ENCODE measurements at places on chromosomes 7 and 10.

- no peak for DNase-seq
These were observed 191.9 kb downstream of the RPS24 start for GRCh38 chr10:78225594-78225993.

GRCh38 chr10:69925111-69925510 is 123.4 kb downstream of the COL13A1 start:
- no peak for DNase-seq

- peak; percentile 46 for DNase-seq
These were observed 87.4 kb downstream of the ELAPOR2 start for GRCh38 chr7:86972072-86972471.

GRCh38 chr7:142511374-142511773 is 237.9 kb upstream of the PRSS1 start:
- DNase-seq: no peak

GRCh38 chr10:14477408-14477710 is 146.6 kb upstream of the FRMD4A start:
- no peak for DNase-seq

DNA sequence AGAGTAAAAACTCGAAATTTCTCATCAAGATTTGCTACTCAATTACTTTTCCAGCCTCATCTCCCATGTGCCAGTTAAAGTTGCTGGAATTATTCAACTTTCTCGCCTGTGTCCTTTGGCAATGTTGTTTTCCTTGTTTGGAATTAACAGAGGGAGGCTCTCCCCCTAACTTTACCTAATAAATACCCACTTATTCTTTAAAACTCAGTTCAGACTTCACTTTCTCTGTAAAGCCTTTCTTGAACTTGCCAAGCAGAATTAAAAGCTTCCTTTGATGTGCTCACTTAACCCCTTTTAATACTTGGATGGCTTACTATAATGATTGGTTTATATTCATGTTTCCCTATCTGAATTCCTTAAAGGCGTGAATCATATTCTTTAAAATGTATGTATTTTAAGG is 104.1 kb downstream of the MKLN1 start:
- no peak for DNase-seq

GRCh38 chr10:76114581-76115001 is 683.2 kb downstream of the LRMDA start:
- no peak for DNase-seq

GRCh38 chr7:149564340-149565095 is 66.9 kb upstream of the ZNF746 start:
- no peak for DNase-seq

DNA sequence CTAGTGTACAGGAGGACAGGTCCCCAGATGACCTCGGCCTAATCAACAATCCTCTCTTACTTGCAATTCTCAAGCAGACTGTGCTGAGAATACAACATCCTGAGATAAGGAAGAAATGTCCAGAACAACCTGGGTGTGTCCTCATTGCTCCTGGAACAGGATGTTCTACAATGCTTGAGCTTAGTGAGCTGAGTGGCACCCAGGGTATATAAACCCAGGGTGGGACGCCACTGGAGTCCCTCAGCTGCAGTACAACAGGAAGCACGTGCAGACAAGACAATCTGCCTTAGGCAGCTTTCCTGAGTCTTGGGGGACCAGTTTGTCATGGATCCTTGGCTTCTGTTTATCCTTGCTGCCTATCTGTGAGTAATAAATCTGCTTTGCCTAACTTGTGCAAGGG is 27.7 kb upstream of the SLC25A13 start:
- no peak for DNase-seq

- DNase-seq: no peak
These were observed 225.1 kb downstream of the TFEC start for GRCh38 chr7:115805458-115805857.

- no peak for DNase-seq
These were observed 172.3 kb upstream of the ADO start for GRCh38 chr10:62632071-62632809.

GRCh38 chr10:15245530-15245929 is 77.0 kb upstream of the NMT2 start:
- peak; percentile 48 for DNase-seq

- no peak for DNase-seq
These were observed 171.1 kb downstream of the ADRA2A start for GRCh38 chr10:111247781-111248389.

DNA sequence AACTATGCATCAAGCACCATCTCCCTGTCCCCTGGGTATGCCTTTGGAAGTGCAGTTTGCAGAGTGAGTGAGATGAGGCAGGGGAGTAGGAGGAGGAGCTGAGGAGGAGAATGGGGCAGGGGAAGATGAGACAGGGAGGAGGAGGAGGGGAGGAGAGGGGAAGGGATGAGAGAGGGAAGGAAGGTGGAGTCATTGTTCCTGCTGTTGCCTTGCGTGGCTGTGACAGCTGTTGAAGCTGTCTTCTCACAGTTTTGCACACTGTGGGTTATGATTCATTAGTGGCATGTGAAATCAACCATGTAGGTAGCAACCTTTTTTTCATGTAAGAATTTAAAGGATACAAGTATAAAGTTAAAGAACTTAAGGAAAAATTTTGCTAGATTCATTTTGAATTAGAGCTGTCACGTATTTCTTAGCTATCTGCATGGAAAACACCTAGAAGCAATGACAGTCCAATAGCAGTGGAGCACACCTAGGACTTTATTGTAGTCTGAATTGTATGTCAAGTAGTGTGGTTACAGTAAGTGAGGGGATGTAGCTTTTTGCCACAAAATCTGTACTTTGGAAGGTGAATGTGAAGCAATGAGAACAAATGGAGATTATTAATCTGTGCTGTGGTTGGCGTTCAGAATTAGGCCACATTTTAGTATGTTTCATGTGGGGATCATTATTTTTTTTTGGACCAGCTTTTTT is 21.7 kb downstream of the CCM2 start:
- DNase-seq: peak; percentile 2

DNA sequence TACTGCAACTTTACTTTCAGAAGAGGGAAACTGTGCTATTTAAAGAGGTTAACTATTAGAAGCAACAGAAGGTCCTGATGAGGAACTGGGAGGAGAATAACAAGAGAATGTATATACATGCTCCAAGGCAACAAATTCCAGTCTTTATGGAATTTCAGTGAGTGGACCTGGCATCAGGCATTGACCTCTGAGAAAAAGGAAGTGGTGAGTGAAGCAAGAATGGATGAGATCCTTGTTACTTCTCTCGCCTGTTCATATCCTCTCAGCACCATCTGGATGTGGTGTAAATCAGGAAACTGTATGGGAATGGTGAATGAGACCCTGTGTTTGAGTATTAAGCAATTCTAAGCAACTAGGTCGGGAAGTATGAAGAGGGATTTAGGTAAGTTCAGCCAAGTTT is 30.3 kb upstream of the KBTBD2 start:
- no peak for DNase-seq

- no peak for DNase-seq
These were observed 12.6 kb downstream of the YKT6 start for GRCh38 chr7:44213206-44213876.

- DNase-seq: no peak
These were observed 10.9 kb downstream of the MMRN2 start for GRCh38 chr10:86946213-86947155.

GRCh38 chr10:9209105-9209798 is 1154.8 kb downstream of the GATA3 start:
- peak; percentile 79 for DNase-seq

- no peak for DNase-seq
These were observed 127.1 kb downstream of the KMT2E start for GRCh38 chr7:105141068-105141467.

- DNase-seq: peak; percentile 47
These were observed 14.6 kb upstream of the PPP2R2D start for GRCh38 chr10:131886237-131886636.

DNA sequence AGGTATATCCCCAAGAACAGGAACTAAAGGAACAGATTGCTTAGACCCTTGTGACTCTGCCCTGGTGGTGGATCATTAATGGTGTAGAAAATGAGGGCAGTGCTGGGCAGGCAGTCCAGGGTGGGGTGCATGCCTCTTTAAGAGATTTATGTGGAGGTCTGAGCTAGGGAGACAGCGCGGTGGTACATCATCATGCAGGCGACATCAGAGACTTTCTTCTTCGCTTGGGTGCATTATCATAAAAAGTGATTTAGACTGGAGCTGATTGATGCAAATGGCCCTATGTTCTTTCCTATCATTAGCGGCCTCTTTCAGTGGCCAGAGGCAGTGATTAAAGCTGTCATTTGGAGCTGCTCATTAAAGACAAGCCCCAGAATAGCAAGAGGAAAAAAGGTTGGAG is 519.1 kb upstream of the GALNT17 start:
- no peak for DNase-seq

DNA sequence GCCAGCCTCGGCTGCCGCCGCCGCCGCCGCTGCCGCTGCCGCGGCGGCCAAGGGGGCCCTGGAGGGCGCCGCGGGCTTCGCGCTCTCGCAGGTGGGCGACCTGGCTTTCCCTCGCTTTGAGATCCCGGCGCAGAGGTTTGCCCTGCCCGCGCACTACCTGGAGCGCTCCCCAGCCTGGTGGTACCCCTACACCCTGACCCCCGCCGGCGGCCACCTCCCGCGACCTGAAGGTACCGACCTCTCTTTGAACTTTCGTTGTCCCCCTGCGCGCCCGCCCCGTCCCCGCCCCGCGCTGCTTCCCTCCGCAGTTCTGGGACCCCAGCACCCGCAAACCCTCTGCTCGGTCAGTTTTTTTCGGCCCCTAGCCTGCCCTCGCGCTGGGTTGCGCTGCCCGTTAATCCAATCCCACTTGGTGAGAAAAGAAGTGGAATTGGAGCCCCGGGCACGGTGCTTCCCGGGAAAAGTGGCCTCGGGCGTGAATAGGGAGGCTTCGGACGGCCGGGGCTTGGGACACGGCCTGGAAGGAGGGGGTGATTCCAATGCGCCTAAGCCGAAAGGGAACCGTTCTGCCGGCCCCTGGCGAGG is 543 bp downstream of the HMX3 start:
- peak; percentile 62 for DNase-seq

GRCh38 chr10:132631338-132631735 is 93.8 kb downstream of the INPP5A start:
- DNase-seq: no peak

- no peak for DNase-seq
These were observed 283.5 kb upstream of the NFE2L3 start for GRCh38 chr7:25868509-25868908.

GRCh38 chr7:33091111-33091531 is 18.1 kb downstream of the RP9 start:
- DNase-seq: no peak

- DNase-seq: no peak
These were observed 597.2 kb downstream of the TYW1 start for GRCh38 chr7:67593794-67594193.

GRCh38 chr10:107415446-107415845 is 250.9 kb upstream of the SORCS1 start:
- peak; percentile 18 for DNase-seq

DNA sequence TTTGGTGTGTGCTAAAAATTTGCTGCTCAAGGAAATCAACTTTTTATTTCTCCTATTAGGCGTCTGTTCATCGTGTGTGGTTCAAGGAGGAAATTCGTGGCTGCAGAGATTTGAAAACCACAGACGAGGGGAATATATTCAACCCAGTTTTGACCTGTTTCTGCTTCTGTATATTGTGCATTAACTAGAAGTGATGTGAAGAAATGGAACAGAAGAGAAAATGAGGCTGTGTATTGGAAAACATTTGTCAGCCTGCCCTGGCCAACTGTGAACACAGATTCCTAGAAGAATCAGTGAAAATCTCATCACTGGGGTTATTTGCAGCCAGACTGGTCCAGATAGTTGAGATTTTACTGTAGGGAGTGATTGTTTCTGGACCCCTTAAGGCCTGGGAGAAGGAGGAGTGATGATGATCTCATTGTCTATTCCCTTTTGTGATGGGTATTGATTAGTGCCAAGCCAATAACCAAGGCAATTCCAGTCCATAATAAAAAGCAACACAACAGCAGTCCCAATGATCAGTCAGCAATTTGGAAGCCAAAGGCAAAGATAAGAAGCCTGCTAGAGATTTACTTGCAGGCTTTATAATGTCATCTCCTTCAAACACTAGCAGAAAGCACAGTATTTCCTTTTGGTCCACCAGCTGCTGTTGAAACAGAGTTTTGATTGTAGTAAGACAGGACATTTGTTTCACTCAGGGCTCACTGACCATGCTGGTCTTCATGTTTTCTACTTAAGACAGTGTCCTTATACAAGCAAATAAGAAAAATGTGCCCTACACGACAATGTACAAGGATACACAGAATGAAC is 339.4 kb downstream of the PRPF18 start:
- no peak for DNase-seq

- no peak for DNase-seq
These were observed 16.2 kb upstream of the NPVF start for GRCh38 chr7:25244254-25245033.

DNA sequence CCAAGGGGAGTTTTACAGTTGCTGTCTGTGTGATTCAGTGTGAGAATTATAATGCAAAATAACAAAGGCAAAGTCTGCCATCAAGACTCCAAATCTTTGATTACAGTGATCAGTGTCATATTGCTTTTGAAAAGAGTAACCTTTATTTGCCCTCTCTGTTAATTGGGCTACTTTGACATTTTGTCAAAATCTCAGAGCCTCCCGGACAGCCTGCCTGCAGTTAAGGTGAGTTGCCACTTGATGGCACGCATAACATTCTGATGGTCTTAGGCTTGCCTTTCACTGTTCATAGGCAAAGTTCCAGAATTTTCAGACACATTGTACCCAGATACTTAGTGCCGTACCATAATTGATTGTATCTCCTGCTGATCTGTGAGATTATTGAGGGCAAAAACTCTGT is 253.5 kb downstream of the ABCA13 start:
- DNase-seq: peak; percentile 39

GRCh38 chr7:2611922-2612321 is 19.9 kb upstream of the TTYH3 start:
- DNase-seq: no peak

- no peak for DNase-seq
These were observed 56.7 kb downstream of the BMPR1A start for GRCh38 chr10:86813101-86813500.

DNA sequence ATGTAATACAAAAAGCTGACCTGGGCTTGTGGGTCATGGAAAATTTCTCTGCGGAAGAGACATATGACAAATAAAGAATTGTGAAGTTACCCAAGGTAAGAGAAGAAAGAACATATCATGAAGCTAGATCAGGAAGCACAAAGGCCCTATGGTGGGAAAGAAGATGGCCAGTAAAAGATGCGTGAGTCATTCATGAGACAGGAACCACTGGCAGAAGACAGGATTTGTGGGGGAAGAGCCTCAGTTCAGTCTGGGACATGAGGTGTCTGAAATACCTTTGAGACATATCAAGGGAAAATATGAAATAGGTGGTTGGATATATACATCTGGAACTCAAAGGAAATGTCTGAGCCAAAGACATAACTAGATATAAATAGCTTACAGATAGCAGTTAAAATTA is 27.7 kb upstream of the AMPH start:
- no peak for DNase-seq

All from OCI-M1 (cell line).